Neural crest cell (in vitro differentiated cells): ENCODE measurements at places on chromosomes 4 and X.
A peak's percentile ranks its signal among the peaks of the same experiment; 100 is the strongest.

GRCh38 chrX:150482537-150483206 is 85.7 kb upstream of the MTM1 start:
- DNase-seq = no peak

GRCh38 chr4:106981431-106981830 is 54.7 kb downstream of the DKK2 start:
- no peak for DNase-seq

GRCh38 chrX:39504850-39505259 is 592.9 kb downstream of the BCOR start:
- DNase-seq = no peak

- no peak for DNase-seq
Observed at GRCh38 chrX:67781132-67781531, 237.3 kb downstream of the AR start.

DNA sequence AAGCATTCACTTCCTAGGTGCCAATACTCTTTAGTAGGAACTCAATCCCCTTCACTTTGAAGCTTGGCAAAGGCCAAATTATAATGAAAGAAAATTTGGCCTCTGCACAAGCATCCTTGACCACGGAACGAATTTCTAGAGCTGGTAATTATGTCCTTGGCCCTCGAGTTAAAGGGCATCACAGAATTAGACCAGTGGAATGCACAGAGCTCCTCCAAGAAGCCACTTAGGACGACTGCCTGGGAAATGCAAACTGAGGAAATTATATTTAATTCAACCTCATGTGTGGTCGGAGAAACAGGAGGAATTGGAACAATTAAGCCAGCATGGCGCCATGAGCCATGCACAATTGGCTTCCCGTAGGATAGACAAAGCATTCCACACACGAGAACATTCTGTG is 59.3 kb downstream of the NLGN4X start:
- no peak for DNase-seq

DNA sequence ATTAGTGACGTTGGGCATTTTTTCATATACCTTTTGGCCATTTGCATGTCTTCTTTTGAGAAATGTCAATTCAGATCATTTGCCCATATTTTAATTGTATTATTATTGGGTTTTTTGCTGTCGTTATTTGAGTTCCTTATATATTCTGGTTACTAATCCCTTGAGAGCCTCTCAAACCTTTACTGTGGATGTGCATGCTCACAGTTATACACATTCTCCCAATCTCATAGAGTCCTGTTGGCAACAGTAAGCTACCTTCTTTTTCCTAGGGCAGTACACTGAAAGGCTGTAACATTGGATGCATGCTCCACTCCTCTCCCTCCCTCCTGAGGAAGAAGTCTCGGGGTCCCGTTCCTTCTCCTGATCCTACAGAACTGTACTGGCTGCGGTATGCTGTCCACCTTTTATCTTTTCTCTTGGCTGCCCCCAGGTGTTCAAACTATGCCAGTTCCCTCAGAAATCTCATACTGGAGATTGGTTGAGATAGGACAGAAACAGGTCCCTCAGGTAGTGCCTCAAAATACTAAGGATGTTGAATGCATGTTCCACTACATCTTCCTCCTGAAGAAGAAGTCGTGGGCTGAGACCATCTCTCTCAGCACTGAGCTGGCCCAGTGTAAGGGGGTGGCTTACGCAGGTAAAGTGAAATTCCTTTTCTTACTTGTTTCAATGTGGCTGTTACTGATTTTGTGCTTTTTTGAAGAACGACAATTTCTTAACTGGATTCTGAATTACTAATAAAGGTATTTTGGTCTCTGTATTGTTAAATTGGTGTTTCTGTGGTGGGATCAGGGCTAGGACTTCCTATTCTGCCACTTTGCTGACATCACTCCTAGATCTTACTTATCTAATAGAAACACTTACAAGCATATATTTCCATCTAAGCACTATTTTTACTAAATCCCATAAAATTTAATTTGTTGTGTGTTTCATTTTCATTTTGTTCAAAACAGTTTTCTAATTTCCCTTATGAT is 145.4 kb upstream of the HUWE1 start:
- DNase-seq = peak; percentile 19

GRCh38 chr4:139988863-139989765 is 164.9 kb downstream of the MAML3 start:
- DNase-seq = no peak

- DNase-seq = no peak
Observed at GRCh38 chrX:97158269-97158668, 274.6 kb downstream of the RPA4 start.

GRCh38 chr4:1418494-1419285 is 12.4 kb upstream of the NKX1-1 start:
- DNase-seq = no peak

DNA sequence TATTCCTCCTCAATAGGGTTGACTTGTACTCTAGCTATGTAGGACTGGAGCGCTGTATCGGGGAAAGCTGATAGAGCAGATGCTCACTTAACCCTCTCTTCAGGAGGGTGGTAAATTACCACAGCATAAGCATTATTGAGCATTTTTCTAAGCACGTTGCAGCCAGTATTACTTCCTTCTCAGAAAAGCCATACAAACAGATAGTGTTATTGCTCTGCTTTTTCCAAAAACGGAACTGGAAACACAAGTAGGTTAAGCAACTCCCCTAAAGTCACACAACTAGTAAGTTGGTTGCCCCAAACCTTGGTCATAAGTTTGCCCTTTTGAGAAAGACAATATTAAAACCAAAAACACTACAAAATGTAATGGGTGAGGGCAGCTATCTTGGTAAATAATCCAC is 73.9 kb downstream of the REELD1 start:
- no peak for DNase-seq

GRCh38 chr4:6391852-6392188 is 80.6 kb downstream of the PPP2R2C start:
- DNase-seq = no peak

DNA sequence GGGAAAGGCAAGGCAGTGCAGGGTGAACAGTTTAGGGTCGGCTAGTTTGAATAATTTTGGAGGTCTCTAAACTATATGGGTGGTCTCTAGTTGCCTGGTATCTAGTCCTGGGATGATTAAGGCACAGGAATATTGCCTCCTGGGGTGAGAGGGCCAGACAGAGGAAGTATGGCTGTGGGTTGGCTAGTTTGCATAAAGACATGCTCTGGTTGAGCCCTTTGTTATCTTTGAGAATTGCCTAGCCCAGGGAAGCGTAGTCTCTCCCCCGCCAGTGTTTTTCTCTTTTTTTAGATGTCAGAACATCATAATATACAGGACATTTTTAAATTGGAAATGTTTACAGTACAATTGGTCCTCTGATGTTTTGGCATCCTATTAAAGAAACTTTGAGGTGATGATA is 163.5 kb downstream of the PWWP3B start:
- DNase-seq = no peak

DNA sequence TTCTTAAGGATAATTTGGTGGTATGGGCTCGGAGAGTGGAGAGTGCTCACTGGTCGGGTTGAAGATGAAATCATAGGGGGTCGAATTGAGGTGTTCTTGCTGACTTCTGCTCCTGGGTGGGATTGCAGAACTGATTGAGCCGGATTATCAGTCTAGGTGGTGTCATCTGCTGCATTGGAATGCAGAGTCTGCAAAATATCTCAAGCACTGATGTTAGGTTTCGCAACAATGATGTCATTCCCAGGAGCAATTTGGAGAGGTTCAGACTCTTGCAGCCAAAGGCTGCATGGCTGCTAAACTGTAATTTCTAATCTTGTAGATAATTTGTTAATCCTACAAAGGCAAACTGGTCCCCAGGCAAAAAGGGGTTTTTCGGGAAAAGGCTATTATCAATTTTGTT is 67.7 kb downstream of the RHOH start:
- no peak for DNase-seq

DNA sequence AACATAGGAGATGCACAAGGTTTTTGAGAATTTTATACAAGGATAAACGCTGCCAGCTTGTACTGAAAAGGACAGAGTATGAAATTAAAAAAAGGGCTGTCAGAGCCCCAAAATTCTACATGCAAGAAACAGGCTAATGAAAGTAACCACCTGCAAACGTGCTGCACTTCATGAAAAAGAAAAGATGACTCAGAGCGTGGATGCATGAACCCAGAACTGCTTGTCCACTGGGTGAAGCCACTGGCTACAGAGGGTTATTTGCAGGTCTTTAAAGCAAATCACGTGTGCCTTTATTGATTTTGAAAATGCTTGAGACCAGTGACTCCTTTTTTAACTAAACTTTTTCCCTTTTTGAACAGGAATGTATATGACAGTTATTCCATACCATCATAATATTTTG is 25.3 kb upstream of the FRMD7 start:
- no peak for DNase-seq

DNA sequence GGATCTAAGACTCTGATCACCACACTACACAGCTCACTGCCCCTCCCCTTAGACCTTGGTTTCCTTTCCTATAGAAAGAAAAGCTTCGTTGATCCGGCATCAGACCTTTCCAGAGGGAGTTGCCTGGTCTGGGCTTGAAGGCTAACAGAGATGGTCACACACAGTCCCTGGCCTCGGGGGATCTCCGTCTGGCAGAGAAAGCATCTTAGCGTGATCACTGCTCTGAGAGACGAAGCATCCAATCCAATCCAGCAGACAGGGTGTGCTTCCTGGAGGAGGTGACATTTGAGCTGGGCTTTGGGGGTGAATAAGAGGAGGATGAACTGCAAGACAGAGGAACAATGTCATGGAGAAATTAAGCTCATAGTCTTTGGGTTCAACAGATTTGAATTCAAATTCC is 49.5 kb downstream of the HTRA3 start:
- DNase-seq = no peak

- DNase-seq = no peak
Observed at GRCh38 chr4:15459706-15460105, 10.0 kb upstream of the CC2D2A start.

DNA sequence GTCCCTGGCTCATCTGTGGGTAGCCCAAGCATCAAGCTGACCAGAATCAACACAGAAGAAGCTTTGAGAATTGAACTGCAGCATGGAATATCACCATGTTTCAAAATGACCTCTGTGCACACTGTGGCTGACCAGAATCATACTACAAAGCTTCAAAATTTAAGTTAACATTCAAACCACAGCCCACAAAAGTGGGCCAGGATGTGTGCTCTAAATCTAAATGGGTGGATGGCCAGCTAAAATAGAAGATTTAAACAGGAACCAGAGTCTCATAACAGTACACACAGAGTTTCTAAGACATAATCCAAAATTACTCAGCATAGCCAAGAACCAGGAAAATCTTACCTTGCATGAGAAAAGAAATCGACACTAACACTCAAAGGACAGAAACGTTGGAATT is 46.1 kb downstream of the KLF3 start:
- no peak for DNase-seq

DNA sequence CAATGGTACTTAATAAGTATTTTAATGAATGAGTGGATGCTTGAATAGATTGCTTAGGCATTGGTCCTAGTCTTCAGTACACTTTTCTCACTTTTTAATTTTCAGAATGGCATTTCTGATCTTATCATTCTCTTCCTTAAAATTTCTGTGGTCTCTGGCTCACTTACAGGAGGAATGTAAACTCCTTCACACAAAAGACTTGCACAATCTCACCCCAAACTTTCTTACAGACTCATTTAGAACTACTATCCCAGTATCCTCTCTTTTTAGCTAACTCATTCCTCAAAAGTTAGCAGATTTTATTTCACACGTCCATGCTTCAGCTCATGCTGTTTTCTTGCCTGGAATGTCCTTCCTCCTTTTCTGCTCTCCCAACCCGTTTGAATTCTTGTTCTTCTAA is 350.1 kb downstream of the GRXCR1 start:
- no peak for DNase-seq

- DNase-seq = no peak
Observed at GRCh38 chr4:53484911-53485657, 106.2 kb downstream of the LNX1 start.

- DNase-seq = no peak
Observed at GRCh38 chr4:105293360-105293759, 146.7 kb downstream of the TET2 start.

GRCh38 chr4:109729117-109729717 is 653 bp downstream of the PLA2G12A start:
- DNase-seq = no peak

DNA sequence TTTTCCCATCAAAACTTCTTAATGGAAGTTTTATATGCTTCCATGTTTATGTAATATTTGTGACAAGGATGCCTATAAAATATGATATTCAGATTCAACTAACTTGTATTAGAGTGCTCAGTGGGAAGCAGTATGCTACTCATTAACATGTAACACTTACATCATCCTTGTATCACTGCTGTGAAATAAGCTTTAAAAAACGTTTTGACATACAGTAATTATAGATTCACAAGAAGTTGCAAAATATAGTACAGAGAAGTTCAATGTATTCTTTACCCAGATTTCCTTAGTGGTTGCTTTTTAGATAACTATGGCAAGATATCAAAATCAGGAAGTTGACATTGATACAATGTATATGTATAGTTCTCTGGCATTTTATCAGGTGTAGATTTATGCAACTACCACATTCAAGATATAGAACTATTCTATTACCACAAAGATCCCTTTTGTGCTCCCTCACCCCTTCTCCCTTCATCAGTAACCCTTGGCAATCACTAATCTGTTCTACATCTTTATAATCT is 56.3 kb downstream of the DTHD1 start:
- DNase-seq = no peak

- DNase-seq = peak; percentile 37
Observed at GRCh38 chr4:88672987-88673386, 24.6 kb downstream of the NAP1L5 start.

DNA sequence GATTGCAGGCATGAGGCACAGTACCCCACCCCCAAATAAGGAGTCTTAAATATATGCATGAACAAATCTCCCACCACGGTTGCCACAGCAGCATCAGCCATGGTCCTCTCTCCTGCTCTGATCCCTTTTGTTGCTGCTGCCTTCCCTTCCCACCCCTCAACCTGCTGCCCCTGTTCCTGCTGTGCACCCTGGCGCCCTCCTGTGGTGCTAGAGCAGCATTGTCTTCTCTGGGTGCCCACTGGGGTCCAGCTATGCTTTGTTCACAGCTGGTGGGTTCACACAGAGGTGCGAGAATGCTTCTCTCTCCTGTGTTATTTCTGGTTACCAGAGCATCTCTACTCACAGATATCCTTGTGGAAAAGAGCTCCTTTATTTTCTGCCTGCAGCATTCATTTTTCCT is 116.2 kb downstream of the GATB start:
- peak; percentile 27 for DNase-seq

- DNase-seq = no peak
Observed at GRCh38 chr4:26611885-26612284, 28.0 kb downstream of the TBC1D19 start.

DNA sequence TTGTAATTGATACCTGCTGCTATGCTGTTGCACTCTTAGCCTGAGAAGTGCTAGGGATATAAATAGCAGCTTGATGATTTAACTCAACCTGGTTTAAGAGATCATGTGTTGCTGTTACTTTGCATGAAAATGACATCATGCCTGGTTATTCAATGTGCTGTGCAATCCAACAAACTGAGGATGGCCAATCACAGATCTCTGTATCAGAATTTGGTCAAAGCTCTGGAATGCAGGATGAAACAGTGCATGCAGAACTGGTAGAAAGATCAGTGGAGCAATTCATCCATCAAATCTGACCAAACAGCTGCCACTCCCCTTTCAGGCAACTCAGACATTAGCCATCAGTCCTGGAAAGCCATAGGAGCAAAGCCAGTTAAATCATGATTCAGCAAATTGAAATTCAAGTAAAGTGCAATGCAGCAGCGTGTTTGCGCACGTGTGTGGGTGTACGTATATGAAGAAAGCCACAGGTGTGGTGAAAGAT is 160.3 kb upstream of the RASGEF1B start:
- DNase-seq = no peak
